HT-29 (cell line): ENCODE measurements at places on chromosomes 5 and 9. TPM values are rescaled to one million over a fixed set of nuclear protein-coding genes. Genes with fewer than 3 reads are reported as not detected.

F2R gene
- 30.3 and 43.6 TPM in 2 replicates for total RNA-seq

PCDHA1 gene
- not detected in 2 replicates for total RNA-seq

LIX1 gene
- not detected in 2 replicates for total RNA-seq

C9orf50 gene
- total RNA-seq, result not detected in 2 replicates

TPPP gene
- 20.7 and 21.7 TPM in 2 replicates for total RNA-seq

NUTM2F gene
- not detected in 2 replicates for total RNA-seq

MPDZ gene
- not detected in 2 replicates for total RNA-seq

FIBCD1 gene
- total RNA-seq, result 0.03 and 1.5 TPM in 2 replicates

PAIP1 gene
- total RNA-seq, result 77.0 and 92.9 TPM in 2 replicates

DMRT3 gene
- total RNA-seq, result not detected in 2 replicates

SPATA31D3 gene
- total RNA-seq, result not detected in 2 replicates

SYK gene
- total RNA-seq, result 24.2 and 34.7 TPM in 2 replicates

FCN2 gene
- not detected in 2 replicates for total RNA-seq

FAM174A gene
- total RNA-seq, result 18.1 and 20.6 TPM in 2 replicates

SLC4A9 gene
- total RNA-seq, result 0.08 and 0.86 TPM in 2 replicates

SEMA5A gene
- not detected in 2 replicates for total RNA-seq

MCIDAS gene
- total RNA-seq, result 4.1 and 4.4 TPM in 2 replicates

MYMK gene
- not detected in 2 replicates for total RNA-seq
